ENCODE measurements at places on chromosomes 7 and 10. TPM values are rescaled to one million over a fixed set of nuclear protein-coding genes. Genes with fewer than 3 reads are reported as not detected.

- no peak for DNase-seq
These were observed 18.6 kb downstream of the ZNF25 start for GRCh38 chr10:37957841-37958240.

- no peak for DNase-seq
These were observed 72.1 kb upstream of the STARD3NL start for GRCh38 chr7:38105874-38106483.

DNA sequence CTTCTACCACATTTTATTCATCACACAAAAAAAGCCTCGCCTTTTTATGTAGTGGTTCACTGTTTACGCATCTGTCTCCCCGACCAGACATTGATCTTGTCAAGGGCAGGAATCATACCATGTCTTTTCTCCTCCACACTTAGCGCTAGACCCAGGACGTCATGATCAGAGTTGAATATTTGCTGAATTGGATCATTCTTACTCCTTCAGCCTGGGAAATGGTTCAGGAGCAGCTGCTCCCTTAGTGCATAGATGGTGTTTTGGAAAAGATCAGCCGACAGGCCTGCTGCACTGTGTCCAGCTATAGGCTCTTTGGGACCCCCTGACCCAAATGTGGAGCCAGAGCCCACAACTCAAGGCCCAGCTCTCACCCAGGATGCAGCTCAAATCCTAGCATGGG lies 249.1 kb upstream of the TMEM72 start:
- no peak for DNase-seq

DNA sequence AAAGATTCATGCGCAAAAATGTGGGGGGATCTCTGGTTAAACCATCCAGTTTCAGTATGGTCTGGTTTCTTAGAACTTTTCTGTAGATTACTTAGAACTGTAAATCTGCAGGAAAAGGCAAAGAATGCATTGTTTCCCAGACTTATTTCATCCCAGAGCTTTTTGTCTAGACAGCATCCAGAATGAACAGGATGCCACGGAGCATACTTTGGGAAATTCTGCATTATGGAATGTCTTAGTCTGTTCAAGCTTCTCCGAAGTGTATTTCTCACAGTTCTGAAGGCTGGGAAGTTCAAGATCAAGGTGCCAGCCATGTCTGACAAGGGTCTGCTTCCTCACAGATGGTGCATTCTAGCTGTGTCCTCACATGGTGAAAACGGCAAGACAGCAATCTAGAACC lies 136.3 kb downstream of the INHBA start:
- DNase-seq = no peak

GRCh38 chr10:11933577-11934223 lies 108.9 kb downstream of the UPF2 start:
- no peak for DNase-seq

DNA sequence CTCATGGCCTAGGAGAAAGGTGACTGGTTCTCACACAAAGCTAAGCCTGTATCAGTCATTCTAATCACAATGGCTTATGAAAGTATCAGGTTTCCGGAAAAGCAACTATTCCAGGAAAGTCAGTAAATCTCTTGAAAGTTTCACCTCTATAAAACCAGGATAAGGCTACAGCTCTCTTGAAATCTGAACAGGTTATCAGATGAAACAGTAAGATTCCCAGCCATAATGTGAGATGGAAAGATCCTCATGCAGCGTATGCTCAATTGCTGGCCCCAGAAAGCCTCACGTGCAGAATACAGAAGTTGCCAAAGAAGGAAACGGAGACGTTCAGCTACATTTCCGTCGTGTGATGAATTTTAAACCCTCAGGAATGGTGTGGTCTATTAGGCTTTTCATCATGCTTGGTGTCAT lies 90.0 kb downstream of the PFKFB3 start:
- no peak for DNase-seq

DNA sequence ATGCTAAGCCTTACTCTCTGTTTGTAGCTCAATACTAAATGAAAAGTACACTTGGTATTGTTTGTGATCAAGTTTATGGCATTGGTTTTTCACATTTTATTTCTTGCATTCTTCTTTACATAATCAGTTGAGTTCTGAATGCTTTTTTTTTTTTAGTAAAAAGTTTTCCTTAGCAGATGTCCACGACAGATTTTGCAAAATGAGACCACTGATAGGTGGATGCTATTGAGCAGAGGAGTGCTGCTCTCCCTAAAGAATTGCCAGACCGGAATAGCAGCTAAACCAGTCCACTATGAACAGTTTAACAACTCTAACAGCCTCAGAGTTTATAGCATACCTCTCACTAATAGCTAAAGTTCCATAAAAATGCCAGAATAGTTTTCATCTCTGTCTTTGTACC lies 225.1 kb upstream of the CACNA2D1 start:
- no peak for DNase-seq

DNA sequence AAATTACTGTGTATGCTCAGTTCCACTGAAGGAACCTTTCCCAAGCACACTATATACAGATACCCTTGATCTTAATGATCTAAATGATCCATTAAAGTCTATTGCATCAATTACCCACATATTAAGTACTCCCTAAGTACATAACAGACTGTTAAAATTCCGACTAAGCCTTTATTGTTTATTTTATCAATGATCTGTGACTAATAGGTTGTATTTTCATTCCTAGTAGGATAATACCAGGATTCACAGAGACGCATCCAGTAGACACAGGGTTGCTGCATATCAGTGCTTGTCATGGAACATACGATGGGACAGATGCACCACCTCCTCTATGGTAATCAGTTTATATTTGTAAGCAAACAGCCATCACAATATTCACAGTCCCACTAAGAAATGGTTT lies 159.6 kb upstream of the SLC26A5 start:
- no peak for DNase-seq

DNA sequence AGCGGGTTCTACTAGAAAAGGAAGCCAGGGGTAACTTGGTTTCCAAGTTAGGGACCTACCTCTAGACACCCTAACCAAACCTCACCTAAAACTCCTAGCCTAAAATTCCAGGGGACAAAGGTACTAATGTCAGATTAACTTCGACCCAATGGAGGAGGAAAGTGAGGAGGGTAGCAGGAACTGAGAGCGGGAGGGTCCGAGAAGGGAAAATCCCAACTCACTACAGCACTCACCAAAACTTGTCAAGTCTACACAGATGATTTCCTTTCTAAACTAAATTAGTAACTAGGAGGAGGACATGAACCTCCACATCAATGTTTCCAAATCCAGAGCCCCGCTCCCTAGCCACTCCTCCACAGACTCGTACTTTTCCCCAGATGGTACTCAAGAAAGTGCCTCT lies 22.6 kb downstream of the CHCHD3 start:
- no peak for DNase-seq

DNA sequence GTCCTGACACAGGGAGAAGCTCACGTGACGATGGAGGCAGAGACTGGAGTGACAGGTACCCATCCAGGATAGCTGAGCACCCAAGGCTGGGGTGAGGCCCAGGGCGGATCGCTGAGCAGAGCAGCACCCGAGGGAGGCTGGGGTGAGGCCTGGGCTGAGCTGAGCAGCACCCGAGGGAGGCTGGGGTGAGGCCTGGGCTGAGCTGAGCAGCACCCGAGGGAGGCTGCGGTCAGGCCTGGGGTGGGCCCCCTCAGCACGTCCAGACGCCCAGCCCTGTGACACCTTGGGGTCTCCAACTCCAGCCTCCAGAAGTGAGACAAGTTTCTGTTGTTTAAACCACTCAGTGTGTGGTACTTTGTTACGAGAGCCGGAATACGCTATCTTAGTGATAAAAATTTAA lies 236.3 kb downstream of the ZMYND11 start:
- no peak for DNase-seq

- DNase-seq = no peak
These were observed 3.6 kb downstream of the SRI start for GRCh38 chr7:88216276-88216675.

GRCh38 chr10:102300278-102300843 lies 55.0 kb downstream of the GBF1 start:
- DNase-seq = no peak

DNA sequence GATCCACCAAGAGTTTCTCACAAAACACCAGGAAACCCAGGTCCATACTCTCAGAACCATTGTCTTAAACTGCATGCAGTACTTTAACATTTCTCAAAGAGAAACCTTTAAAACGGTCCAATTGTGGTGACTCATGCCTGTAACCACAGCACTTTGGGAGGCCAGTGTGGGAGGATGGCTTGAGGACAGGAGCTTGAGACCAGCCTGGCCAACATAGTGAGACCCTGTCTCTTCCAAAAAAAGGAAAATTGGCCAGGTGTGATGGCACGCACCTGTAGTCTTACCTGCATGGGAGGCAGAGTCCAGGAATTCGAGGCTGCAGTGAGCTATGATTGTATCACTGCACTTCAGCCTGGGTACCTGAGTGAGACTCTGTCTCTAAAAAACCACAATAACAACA lies 97.5 kb upstream of the OIT3 start:
- DNase-seq = no peak

- no peak for DNase-seq
These were observed 6.2 kb upstream of the CFAP58 start for GRCh38 chr10:104347295-104348045.

GRCh38 chr10:129520440-129521080 lies 53.5 kb downstream of the MGMT start:
- DNase-seq = no peak

- no peak for DNase-seq
These were observed 109.1 kb downstream of the ELAPOR2 start for GRCh38 chr7:86950360-86950759.

DNA sequence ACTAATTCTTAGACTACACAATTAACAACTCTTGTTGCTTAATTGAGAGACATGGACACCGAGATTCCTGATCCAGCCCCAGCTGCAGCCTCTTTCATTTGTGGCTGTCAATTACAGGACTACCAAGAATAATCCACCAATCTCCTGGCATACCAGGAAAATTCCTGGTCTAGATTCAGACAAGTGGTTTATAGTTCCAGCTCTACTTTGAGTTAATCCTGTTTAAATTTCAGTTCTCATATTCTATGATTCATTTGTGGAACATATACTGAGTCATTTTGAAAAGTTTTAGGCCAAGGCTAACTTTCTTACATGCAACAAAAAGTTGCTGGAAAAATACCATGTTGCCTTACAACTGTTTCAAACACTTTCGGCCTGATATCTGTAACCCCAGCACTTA lies 253.5 kb downstream of the MAGI2 start:
- DNase-seq = no peak

GRCh38 chr7:55019191-55019690 lies 424 bp downstream of the EGFR start:
- no peak for DNase-seq

DNA sequence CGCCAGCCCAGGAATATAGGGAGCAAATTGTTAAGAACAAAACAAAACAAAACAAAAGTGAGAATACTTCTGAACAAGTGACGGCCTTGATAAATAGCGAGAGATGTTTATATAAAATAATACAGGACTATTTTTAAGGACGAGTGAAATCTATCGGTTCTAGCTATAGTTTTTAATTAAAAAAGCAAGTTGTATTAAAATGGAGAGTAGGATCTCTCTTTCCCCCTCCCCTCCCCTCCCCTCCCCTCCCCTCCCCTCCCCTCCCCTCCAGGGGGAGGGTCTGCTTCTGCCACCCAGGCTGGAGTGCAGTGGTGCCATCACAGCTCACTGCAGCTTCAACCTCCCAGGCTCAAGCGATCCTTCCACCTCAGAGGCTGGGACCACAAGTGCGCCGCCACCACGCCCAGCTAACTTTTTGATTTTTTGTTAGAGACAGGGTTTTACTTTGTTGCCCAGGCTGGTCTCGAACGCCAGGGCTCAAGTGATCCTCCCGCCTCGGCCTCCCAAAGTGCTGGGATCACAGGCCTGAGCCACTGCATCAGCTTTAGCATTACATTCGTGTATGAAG lies 440 bp upstream of the TCAF1 start:
- no peak for DNase-seq

DNA sequence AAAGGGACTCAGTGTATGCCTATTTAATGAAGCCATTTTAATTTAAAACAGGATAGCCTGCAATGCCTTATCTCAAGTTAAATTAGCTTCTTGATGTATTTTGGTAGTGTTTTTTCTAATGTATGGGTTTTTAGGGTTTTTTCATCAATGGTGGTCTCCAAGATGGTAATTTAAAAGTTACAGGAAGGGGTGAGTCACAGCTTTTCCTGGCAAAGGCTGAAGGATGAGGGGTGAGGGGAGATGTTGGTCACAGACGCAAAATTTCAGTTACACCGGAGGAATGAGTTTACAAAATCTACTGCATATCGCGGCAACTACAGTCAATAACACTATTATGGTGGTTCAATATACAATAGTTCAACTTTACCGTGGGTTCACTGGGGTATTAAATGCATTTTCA lies 31.6 kb downstream of the CCDC3 start:
- no peak for DNase-seq

DNA sequence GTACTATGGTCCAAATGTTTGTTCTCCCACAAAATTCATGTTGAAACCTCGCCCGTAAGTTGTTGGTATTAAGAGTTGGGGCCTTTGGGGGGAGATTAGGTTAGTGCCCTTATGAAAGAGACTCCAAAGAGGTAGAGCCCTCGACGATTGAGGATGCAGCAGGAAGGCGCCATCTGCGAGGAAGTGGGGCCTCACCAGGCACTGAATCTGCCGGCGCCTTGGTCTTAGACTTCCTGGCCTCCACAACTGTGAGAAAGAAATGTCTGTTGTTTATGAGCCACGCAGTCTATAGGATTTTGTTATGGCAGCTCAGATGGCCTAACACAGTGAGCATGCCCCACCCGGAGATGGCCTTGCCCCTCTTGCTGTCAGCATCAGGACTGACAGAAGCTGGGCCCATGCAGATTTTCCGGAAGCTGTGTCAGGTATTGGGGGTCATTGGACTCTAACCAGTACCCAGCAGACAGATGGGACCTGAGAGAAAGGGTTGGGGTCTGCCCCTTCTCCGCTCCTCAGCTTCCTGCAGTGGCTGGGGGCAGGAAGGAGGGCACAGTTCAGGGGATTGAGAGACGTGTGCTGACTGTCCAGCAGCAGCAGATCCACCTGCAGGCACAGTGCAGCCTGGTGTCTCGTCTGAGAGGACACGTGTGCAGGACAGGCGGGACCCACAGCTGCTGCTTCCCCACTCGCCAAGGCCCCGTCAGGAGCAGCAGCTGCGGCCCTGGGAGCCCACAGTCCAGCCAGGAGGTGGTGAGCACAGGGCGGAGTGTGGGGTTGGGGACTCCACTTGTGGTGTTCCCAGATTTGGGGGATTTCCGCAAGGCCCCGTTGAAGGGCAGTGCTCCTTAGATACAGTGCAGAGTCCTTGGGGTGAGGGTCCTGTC lies 47.8 kb downstream of the MGMT start:
- DNase-seq = peak; percentile 17

HOXA10 gene
- 19.4 TPM for total RNA-seq

CYP26A1 gene
- total RNA-seq = not detected

TLX1 gene
- not detected for total RNA-seq

CTNNA3 gene
- total RNA-seq = under 0.01 TPM

FAM25C gene
- not detected for total RNA-seq

MRLN gene
- not detected for total RNA-seq

GPRIN2 gene
- total RNA-seq = not detected

C7orf57 gene
- 0.27 TPM for total RNA-seq

DRGX gene
- total RNA-seq = not detected

TMEM270 gene
- total RNA-seq = not detected

OR6B1 gene
- under 0.01 TPM for total RNA-seq

NOD1 gene
- 17.8 TPM for total RNA-seq

PRKCQ gene
- total RNA-seq = 36.6 TPM
